ENCODE measurements at places on chromosomes 3 and 15.

- no peak for DNase-seq
Measured at GRCh38 chr3:151216641-151217607, 13.9 kb upstream of the GPR171 start.

- peak; percentile 83 for DNase-seq
Measured at GRCh38 chr15:29103824-29104565, 165.6 kb downstream of the NSMCE3 start.

GRCh38 chr3:20095470-20095869, 55.2 kb downstream of the KAT2B start:
- DNase-seq: no peak

DNA sequence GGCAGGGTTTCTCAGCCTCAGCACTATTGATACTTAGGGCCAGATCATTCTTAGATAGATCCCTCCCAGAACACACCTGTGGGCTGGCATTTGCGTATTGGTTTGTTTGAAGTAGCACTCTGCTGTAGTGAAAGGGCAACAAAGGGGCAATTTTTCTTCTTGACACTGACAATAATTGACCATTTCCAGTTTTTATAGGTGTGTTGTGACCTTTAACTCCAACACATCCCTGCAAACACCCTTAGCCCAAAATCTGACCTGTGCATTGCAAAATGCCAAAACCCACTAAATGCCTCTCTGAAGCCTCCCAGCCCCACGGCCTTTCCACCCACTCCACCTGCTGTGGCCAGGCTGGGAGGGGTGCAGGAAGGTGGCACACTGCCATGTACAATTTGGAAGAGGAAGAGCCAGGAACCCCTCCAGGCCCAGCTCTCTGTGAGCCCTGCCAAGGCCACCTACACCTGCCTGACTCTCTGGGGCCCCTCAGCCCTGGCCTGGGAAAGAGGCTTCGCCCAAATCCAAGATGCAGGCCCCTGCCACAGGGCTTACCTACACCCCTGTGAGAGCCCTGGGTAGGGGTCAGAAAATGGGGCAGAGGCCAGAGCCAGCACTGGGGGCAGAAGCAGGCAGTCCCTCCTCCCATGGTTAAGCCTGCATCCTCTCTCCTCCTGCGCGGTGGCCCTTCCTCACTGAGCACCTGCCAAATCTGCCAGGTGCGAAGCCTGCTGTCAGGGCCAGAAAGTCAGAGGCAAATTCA, 9.6 kb upstream of the CYP11A1 start:
- no peak for DNase-seq

DNA sequence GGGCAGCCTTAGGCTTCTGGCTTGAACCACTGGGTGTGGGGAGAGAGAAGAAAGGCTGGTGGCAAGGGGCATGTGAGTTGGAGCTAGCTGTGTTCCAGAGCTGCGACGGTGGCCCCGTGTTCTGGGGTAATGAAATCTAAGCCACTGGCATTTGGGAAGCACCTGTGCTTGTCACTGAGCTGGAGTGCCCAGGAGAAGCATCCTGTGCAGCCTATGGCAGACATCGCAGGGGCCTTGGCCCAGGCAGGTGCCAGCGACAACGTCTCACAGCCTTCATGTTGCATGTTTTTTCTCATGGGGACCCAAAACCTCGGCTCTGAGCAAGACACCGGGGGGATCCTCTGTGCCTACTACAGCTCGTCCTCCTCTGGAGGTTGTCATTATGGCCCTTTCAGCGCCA, 91.1 kb upstream of the PLXNA1 start:
- DNase-seq: no peak

DNA sequence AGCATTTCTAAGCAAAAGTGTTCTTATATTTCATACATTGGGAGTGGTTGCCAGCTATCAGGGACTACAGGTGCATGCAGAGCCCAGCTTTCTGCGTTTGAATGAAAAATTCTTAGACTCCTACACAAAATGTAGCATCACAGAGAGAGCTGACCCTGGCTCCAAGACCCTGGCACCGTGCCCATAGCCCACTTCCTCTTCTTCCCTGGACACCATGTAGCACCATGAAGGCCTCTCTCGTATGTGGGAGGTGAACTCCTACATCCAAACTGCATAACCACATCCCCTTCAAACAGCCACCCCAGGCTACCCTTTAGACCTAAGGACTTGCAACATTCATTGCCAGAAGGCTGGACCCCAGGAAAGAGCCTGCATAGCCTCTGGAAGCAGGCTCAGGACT, 35.8 kb upstream of the ATOSA start:
- DNase-seq: no peak

- DNase-seq: no peak
Measured at GRCh38 chr3:148232389-148232788, 465.3 kb upstream of the AGTR1 start.

Data from neural crest cell (in vitro differentiated cells).